T-helper 9 cell (primary cell): ENCODE measurements at places on chromosomes 11 and 22.

- DNase-seq: no peak
These were observed 87.5 kb downstream of the ENTHD1 start for GRCh38 chr22:39806109-39806508.

- DNase-seq: no peak
These were observed 120.8 kb upstream of the POU2AF2 start for GRCh38 chr11:111124724-111125123.

- DNase-seq: no peak
These were observed 16.8 kb upstream of the IGLL5 start for GRCh38 chr22:22870577-22871404.

- DNase-seq: no peak
These were observed 369.3 kb downstream of the TTC28 start for GRCh38 chr22:28310299-28310698.

DNA sequence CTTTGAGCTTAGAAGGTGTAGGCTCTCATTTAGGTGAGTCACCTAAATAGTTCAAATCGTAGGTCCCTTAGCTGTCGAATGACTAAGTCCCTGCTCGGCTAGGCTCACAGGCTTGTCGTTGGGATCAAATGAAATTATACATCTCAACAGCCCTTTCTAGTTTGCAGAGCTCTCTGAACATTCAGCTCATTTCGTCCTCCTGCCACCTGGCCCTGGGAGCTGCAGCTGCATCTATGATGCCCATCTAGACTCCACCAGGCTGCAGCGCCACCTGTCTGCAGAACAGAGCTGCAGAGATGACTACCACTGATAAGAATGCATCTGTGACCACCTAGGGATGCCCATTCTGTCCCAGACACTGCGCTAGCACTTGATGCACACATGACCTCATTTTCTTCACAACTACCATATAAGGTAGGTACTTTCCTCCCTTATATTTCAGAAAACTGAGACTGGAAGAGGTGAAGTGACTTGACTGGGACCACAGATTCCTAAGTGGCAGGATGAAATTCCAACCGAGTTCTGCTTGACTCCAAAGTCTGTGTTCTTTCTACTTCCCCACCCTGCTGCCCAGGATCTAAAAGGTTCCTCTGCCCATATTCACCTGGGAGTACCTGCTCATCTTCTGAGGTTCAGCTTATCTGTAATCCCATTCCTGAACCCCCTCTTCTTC is 141.1 kb upstream of the NARS2 start:
- DNase-seq: no peak

GRCh38 chr11:1883346-1884302 is 8.1 kb downstream of the PRR33 start:
- DNase-seq: no peak

DNA sequence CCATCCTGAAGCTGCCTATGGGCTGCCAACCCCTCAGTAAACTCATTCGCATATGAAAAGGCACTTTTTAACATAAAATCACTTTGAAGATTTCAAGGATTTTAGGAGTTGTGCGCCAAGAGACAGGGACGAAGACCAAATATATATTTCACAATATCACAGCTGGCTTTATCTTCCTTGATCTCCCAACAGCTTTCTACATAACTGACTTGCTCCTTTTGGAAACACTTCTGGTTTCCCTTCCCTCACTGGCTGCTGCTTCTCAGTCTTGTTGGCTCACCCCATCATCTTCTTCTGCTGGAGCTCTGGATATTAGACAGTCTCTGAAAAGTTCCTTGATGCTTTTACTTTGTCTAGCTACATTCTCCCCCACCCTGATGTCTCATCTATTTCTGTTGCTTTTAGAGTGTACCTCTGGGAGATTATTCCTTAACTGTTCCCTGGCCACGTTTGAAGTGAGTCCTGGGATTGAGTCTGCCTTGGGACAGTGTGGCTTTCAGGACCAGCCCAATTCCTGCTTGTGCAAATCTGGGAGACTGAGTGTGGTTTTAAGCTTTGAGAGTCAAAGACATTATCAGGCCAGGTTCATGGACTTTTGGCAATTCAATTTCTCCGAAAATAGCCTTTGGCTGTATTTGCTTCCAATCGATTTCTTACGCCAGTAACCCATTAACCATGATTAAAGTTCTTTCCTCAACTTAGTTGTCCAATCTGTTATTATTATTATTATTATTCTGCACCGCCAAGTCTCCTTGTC is 30.9 kb upstream of the NNMT start:
- DNase-seq: no peak
